ENCODE measurements at places on chromosomes 3 and 15. TPM values are rescaled to one million over a fixed set of nuclear protein-coding genes. Genes with fewer than 3 reads are reported as not detected.

GOLGA8Q gene
- total RNA-seq, result 0.59 TPM

PXK gene
- total RNA-seq, result 34.6 TPM

FOXB1 gene
- not detected for total RNA-seq

DNA sequence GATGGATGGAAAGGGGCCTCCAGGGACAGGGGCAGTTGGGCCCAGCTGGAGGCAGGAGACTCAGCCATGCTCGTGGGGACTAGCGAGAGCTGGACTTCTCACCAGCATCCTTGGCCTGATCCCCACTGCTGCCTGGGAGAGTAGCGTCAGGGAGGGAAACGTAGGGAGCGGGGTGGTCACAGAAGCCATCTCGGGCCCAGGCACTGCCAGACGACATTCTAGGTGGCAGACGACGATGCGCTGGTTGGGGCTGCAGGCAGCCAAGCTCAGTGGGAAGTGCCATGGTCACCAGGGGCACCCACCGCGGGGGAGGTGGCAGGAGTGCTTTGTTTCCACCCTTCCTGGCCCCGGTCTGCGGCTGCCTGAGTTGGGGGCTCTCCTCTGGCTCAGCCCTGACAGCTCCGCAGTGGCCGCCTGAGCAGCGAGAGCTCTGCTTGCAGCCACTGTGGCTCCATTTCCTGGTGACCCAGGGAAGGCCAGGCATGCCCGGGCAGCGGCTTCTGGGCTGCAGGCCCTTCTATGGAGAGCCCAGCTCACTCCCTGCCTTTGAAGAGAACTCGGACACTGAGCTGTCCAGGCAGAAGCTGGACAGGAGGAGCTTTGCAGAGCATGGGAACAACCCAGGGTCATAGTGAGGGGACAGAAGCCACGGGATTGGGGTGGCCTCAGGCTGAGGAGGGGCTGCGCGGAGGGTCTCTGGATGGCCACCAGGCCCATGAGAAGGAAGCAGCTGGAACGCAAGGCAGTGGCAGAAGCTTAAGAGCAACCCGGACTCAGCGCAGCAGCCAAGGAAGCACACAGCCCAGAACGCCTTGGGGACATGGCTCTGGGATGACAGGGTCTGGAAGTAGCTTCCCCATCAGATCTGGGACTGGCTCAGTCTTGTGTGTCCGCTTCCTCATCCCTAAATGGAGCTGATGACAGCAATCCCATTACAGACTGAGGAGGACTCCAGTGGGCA lies 30.8 kb downstream of the KLHL25 start:
- H3K27me3 ChIP-seq, result no peaks in the 10 kb centered on the region
- peak overlapping the region; percentile 76 for H3K27ac ChIP-seq
- no peak overlapping the region for H3K4me3 ChIP-seq
- no peaks in the 10 kb centered on the region for H3K36me3 ChIP-seq
- no peak for DNase-seq

DNA sequence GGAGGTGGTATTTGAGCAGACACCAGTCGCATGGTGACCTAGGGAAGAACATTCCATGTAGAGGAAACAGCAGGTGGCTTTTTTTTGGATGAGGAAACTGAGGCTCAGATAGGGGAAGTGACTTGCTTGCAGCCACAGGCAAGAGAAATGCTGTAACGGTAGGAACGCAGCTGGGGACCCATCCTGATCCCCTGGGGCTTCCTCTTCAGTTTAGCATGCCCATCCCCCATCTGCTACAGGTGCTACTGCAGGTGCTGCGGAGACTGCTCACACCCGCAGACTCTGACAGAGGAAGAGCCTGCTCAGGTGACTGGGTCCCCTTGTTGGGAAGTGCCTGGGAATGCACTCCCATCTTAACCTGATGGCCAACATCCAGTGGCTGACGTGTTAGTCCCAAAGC lies 55.4 kb upstream of the SEC13 start:
- no peak overlapping the region for H3K4me3 ChIP-seq
- H3K27ac ChIP-seq, result no peak overlapping the region
- H3K27me3 ChIP-seq, result no peaks in the 10 kb centered on the region
- H3K36me3 ChIP-seq, result no peaks in the 10 kb centered on the region
- H3K4me1 ChIP-seq, result no peaks in the 10 kb centered on the region

- no peaks in the 10 kb centered on the region for H3K27me3 ChIP-seq
- H3K36me3 ChIP-seq, result no peaks in the 10 kb centered on the region
- no peaks in the 10 kb centered on the region for H3K4me1 ChIP-seq
- DNase-seq, result no peak
- H3K4me3 ChIP-seq, result no peak overlapping the region
Observed at GRCh38 chr3:167502401-167502800, 28.6 kb upstream of the SERPINI2 start.

DNA sequence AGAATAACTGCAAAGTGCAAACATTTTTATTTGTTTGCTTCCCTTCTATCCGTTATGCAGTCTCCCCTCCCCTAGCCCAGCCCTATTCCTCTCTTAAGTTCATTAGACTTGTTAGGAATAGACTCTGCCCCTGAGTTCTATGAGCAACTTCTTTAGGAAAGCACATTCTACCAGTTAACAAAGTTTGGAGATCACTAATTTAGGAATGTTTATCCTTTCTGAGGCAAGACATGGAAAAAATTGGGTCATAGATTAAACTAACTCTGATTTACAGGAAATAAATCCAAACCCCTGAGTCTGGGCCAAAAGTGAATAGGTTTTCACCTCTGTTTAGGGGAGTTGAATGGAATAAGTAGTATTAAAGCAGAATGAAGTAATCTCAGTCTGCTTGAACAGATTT lies 34.4 kb downstream of the C3orf80 start:
- no peak overlapping the region for H3K27ac ChIP-seq
- no peak overlapping the region for H3K4me3 ChIP-seq
- DNase-seq, result no peak
- H3K4me1 ChIP-seq, result no peaks in the 10 kb centered on the region

DNA sequence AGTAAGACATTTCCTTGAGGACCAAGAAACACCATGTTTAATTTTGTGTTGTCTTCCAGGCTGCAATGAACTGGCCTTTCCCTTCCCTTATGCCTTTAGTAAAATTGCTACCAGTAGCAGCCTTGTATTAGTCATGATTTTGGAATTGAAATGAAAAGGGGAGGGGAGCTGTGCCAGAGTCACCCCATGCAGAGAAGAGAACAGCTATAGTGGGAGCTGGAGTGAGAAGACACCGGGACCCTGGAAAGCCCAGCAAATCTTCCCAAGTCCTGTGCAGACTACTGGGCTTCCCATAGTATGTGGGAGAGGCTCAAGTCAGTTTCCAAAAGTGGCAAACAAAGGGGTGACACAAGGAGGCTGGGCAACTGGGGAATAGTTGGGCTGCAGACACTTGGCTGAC lies 178.5 kb downstream of the NR1D2 start:
- H3K36me3 ChIP-seq, result no peaks in the 10 kb centered on the region
- H3K4me3 ChIP-seq, result no peak overlapping the region
- DNase-seq, result no peak
- H3K4me1 ChIP-seq, result no peaks in the 10 kb centered on the region

DNA sequence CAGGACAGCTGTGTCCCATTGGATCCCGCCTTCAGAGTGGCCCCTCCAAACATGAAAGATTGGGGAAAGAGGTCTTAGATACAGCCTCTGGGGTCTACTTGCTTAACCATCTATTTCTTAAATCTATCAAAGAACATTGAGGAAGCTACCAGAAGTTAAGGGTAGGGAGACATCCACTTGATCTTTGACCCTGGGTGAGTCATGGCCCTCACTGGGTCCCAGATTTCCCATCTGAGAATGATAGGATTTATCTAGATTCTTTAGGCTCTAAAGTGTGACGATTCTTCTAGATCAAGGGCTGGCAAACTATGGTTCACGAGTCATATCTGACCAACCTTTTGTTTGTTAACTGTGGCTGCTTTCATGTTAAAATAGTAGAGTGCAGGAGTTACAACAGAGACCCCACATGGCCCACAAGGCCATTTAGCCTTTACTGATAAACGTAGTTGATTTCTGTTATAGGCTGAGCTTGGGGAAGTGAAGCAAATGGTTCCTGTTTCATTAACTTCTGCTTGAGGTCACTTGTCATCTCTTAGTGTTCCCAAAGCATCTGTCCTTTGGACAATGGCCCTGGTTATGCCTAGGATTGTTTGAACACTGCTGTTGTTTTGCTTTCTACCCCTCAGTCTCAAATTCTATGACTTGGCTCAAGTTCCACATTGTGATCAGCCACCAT lies 8.0 kb downstream of the MUC13 start:
- no peaks in the 10 kb centered on the region for H3K27me3 ChIP-seq
- H3K27ac ChIP-seq, result no peak overlapping the region
- no peak overlapping the region for H3K4me3 ChIP-seq
- no peak for DNase-seq
- no peaks in the 10 kb centered on the region for H3K36me3 ChIP-seq

- no peaks in the 10 kb centered on the region for H3K36me3 ChIP-seq
- no peaks in the 10 kb centered on the region for H3K4me1 ChIP-seq
- no peak overlapping the region for H3K4me3 ChIP-seq
- DNase-seq, result no peak
- no peaks in the 10 kb centered on the region for H3K27me3 ChIP-seq
Observed at GRCh38 chr3:103406320-103406850, 971.6 kb downstream of the ZPLD1 start.

GRCh38 chr3:170077361-170077760 lies 39.6 kb downstream of the GPR160 start:
- H3K36me3 ChIP-seq, result no peaks in the 10 kb centered on the region
- no peak overlapping the region for H3K4me3 ChIP-seq
- no peak overlapping the region for H3K27ac ChIP-seq
- no peaks in the 10 kb centered on the region for H3K4me1 ChIP-seq

GRCh38 chr15:45132844-45133560 lies 3.2 kb downstream of the DUOX1 start:
- H3K4me3 ChIP-seq, result no peak overlapping the region
- H3K27ac ChIP-seq, result no peak overlapping the region
- H3K36me3 ChIP-seq, result no peaks in the 10 kb centered on the region
- DNase-seq, result no peak

DNA sequence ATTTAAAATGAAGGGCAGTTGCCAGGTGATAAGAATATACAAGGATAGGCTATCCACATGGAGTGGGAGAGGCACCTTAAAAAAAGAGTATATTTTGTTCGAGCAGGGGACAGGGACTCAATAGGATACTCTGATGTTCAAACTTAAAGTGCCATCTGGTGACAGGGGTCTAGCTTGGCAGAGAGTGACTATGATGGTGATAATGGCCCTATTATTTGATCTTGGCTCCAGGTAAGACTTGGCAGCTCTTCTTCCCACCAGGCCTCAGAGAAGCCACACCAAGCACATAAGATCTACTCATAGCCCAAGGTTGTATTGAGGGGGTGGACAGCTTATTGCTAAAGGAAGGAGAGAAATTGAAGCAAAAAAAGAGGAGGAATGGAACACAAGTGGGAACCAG lies 109.0 kb upstream of the MANF start:
- no peak overlapping the region for H3K4me3 ChIP-seq
- H3K27ac ChIP-seq, result no peak overlapping the region
- H3K4me1 ChIP-seq, result no peaks in the 10 kb centered on the region
- H3K27me3 ChIP-seq, result no peaks in the 10 kb centered on the region
- DNase-seq, result no peak
- H3K36me3 ChIP-seq, result no peaks in the 10 kb centered on the region

Measured in breast epithelium (tissue), 4 donors.